ENCODE measurements at places on chromosomes 7 and 10.

GRCh38 chr7:30713392-30713791 is 31.1 kb upstream of the CRHR2 start:
- no peaks in the 10 kb centered on the region for H3K4me1 ChIP-seq
- no peak for DNase-seq
- no peaks in the 10 kb centered on the region for H3K36me3 ChIP-seq
- no peaks in the 10 kb centered on the region for H3K27me3 ChIP-seq
- no peak overlapping the region for H3K4me3 ChIP-seq

GRCh38 chr7:72924386-72924732 is 536 bp upstream of the POM121 start:
- H3K27me3 ChIP-seq = no peaks in the 10 kb centered on the region
- H3K4me1 ChIP-seq = peaks cover 17% of the 10 kb centered on the region
- H3K27ac ChIP-seq = peak overlapping the region; percentile 92
- no peak for DNase-seq

- no peaks in the 10 kb centered on the region for H3K4me1 ChIP-seq
- no peak overlapping the region for H3K4me3 ChIP-seq
- no peaks in the 10 kb centered on the region for H3K36me3 ChIP-seq
- no peak overlapping the region for H3K27ac ChIP-seq
- no peak for DNase-seq
Observed at GRCh38 chr7:155426543-155427410, 31.2 kb upstream of the EN2 start.

DNA sequence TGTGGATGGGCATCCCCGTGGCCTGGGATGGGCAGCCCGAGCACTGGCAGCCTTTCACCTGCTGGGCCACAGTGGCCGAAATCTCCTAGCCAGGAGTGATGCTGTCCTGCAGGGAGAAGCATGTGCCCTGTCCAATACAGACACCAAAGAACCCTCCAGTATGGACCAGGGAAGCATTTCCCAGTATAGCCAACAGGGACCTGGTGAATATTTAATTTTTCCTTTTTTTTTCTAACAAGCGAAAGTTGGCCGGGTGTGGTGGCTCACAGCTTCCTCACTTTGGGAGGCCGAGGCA is 11.0 kb downstream of the IMPDH1 start:
- H3K27me3 ChIP-seq = no peaks in the 10 kb centered on the region
- H3K27ac ChIP-seq = no peak overlapping the region
- no peak for DNase-seq
- no peaks in the 10 kb centered on the region for H3K4me1 ChIP-seq
- H3K36me3 ChIP-seq = peaks cover 56% of the 10 kb centered on the region
- no peak overlapping the region for H3K4me3 ChIP-seq

- no peak overlapping the region for H3K27ac ChIP-seq
- H3K36me3 ChIP-seq = no peaks in the 10 kb centered on the region
- no peaks in the 10 kb centered on the region for H3K27me3 ChIP-seq
- no peak for DNase-seq
- no peaks in the 10 kb centered on the region for H3K4me1 ChIP-seq
Observed at GRCh38 chr7:157096286-157097055, 42.3 kb upstream of the UBE3C start.

DNA sequence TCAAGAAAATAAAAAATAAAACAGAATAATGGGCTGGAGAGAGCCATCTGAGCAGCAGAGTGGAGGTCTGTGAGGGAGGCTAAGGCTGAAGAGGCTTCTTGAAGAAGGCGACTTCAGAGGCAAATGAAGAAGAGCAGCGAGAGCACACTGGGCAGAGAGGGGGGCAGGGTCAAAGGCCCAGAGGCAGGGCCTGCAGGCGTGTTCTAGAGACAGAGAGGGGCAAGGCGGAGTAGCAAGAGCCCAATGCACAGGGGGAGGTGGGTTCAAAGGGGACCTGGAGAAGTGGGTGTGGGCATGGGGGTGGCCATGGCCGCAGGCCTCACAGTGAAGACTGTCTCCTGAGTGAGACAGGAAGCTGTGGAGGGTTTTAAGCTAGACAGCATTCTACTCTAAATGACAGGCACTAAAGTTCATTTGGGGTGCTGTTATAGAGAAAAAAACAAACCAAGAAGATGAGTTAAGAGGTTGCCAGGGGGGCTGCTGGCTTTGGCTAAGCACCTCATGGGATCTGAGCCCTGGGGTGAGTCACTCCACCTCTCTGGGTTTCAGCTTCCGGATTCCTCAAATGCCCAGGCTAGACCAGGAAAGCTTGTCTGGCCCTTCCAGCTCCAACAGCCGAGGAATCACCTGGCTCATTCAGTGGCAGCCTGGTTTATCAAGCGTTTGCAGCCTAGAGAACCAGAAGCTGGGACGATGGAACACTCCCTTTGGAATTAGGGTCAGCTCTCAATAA is 81.7 kb downstream of the DLG5 start:
- H3K4me3 ChIP-seq = no peak overlapping the region
- H3K4me1 ChIP-seq = peaks cover 8% of the 10 kb centered on the region
- peaks cover 22% of the 10 kb centered on the region for H3K36me3 ChIP-seq
- no peaks in the 10 kb centered on the region for H3K27me3 ChIP-seq

GRCh38 chr10:6320320-6321010 is 117.7 kb downstream of the PFKFB3 start:
- peaks cover 5% of the 10 kb centered on the region for H3K36me3 ChIP-seq
- no peak overlapping the region for H3K4me3 ChIP-seq
- no peaks in the 10 kb centered on the region for H3K27me3 ChIP-seq
- no peak for DNase-seq
- peaks cover 2% of the 10 kb centered on the region for H3K4me1 ChIP-seq
- H3K27ac ChIP-seq = peak overlapping the region; percentile 31

GRCh38 chr10:8380833-8381496 is 326.5 kb downstream of the GATA3 start:
- no peaks in the 10 kb centered on the region for H3K4me1 ChIP-seq
- H3K27me3 ChIP-seq = no peaks in the 10 kb centered on the region
- no peaks in the 10 kb centered on the region for H3K36me3 ChIP-seq
- H3K4me3 ChIP-seq = no peak overlapping the region
- H3K27ac ChIP-seq = no peak overlapping the region

DNA sequence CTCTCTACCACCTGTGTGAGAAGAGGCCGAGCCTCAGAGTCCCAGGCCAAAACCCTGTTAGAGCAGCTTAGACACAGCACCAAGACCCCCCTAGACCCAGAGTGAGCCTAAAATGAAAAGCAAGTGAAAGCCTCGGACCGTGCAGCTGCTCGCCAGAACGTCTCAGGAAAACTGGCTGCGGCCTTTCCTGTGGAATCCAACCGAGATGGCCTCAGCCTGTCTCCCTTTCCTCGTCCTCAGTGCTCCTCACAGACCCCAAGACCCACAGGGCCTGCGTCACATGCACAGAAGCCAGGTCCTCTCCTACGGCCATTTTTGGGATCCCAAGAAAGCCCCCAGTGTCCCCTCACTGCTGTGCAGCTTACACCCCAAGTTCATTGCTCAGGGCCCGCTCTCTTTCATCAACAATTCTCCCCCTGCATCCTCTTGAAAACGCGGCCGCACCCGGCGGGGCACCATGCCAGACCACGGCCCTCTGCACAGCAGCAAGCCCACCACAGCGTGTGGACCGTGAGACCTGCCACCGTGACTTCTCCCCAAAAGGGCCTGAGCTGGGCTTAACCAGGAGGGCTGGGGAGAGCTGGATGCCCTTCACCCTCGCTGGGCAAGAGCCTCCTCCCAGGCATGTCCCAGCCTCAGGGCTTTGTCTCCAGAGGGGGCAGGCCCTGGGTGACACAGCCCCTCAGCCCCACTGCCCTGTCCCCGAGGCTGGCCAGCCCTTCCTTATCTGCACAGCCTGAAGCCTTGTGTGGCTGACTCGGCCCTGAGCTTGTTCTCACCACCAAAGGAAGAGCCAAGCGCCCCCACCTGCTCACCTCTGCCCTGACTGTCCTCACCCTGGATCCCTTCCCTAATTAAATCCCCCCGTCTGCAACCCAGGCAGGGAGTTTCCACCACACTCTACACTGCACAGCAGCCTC is 142.9 kb downstream of the PTPRN2 start:
- DNase-seq = no peak
- H3K27ac ChIP-seq = no peak overlapping the region
- no peaks in the 10 kb centered on the region for H3K36me3 ChIP-seq
- H3K4me3 ChIP-seq = no peak overlapping the region
- H3K27me3 ChIP-seq = no peaks in the 10 kb centered on the region

DNA sequence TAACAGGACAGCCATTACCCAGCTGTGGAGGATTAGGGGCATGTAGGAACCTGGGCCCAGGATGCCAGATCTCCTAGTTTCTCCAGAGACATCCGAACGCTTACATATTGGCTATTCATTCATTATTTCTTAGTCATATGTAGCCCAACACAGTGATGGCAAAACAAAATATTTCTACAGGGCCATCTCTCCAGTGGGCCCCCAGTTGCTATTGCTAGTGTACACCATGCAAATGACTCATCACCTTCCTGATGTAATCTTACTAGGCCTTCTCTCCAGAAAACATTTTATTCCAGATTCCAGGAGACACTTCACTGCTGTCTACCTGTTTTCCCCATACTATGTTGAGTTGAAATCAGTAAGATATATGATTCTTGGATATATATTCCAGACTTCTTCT is 201.7 kb downstream of the PLXDC2 start:
- H3K4me1 ChIP-seq = no peaks in the 10 kb centered on the region
- no peak overlapping the region for H3K27ac ChIP-seq
- H3K27me3 ChIP-seq = no peaks in the 10 kb centered on the region
- no peak for DNase-seq
- no peaks in the 10 kb centered on the region for H3K36me3 ChIP-seq
- no peak overlapping the region for H3K4me3 ChIP-seq

- no peaks in the 10 kb centered on the region for H3K27me3 ChIP-seq
- no peak for DNase-seq
- H3K27ac ChIP-seq = no peak overlapping the region
- H3K4me1 ChIP-seq = no peaks in the 10 kb centered on the region
- H3K4me3 ChIP-seq = no peak overlapping the region
Observed at GRCh38 chr10:117346574-117346973, 28.7 kb downstream of the PDZD8 start.

GRCh38 chr10:69375307-69376151 is 41.2 kb downstream of the TACR2 start:
- H3K27me3 ChIP-seq = no peaks in the 10 kb centered on the region
- peak overlapping the region; percentile 42 for H3K4me3 ChIP-seq
- H3K36me3 ChIP-seq = peaks cover 66% of the 10 kb centered on the region
- peak overlapping the region; percentile 71 for H3K27ac ChIP-seq

DNA sequence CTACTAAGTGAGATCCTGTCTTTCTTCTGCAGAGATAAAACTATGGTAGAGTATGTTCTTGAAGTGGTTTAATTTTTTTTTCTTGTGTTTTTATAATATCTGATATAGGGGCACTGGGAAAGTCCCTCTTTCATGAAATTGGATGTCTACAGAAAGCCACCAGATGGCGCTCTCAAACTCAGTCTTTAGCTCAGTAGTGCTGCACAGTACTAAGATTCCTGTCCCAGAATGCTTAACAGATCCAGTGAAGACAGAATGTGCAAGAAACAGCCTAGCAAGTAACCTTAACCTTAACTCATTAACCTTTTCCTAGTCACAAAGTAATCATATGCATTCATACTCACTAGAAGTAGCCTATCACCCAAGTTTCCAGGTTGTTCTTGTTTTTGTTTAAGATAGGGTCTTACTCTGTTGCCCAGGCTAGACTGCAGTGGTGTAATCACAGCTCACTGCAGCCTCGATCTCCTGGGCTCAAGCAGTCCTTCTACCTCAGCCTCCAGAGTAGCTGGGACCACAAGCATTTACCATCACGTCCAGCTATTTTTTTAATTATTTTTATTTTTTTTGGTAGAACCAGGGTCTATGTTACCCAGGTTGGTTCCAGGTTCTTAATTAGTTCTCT is 56.7 kb downstream of the IDE start:
- no peak overlapping the region for H3K27ac ChIP-seq
- peaks cover 2% of the 10 kb centered on the region for H3K36me3 ChIP-seq

DNA sequence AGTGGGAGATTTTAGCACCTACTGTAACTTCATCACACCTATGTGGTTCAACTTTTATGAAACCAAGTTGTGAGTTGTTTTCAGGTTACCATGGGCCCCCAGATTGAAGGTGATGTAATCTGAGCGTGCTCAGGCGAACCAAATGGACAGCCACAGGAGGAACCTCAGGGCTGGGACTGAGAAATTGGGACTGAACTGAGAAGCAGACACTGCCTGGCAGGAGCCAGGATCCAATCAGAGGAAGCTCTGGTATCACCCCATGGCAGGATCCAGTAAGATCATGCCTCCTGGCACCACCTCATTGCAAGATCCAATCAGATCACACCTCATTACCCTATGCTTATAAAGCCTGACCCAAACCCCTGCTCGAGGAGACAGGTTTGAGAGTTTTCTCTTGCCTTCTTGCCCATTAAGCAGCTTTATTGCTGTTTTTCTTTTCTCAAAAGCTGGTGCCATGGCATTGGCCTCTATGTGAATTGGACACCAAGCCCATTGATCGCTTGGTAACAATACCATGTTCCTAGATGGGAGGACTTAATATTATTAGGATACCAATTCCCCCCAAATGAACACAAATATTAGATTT is 43.2 kb upstream of the GDF10 start:
- no peak for DNase-seq
- no peak overlapping the region for H3K4me3 ChIP-seq
- no peaks in the 10 kb centered on the region for H3K36me3 ChIP-seq
- H3K4me1 ChIP-seq = peaks cover 22% of the 10 kb centered on the region
- H3K27ac ChIP-seq = no peak overlapping the region

- no peaks in the 10 kb centered on the region for H3K27me3 ChIP-seq
- no peaks in the 10 kb centered on the region for H3K4me1 ChIP-seq
- DNase-seq = no peak
- H3K4me3 ChIP-seq = no peak overlapping the region
- H3K27ac ChIP-seq = no peak overlapping the region
Observed at GRCh38 chr10:3619241-3619640, 165.8 kb downstream of the KLF6 start.

DNA sequence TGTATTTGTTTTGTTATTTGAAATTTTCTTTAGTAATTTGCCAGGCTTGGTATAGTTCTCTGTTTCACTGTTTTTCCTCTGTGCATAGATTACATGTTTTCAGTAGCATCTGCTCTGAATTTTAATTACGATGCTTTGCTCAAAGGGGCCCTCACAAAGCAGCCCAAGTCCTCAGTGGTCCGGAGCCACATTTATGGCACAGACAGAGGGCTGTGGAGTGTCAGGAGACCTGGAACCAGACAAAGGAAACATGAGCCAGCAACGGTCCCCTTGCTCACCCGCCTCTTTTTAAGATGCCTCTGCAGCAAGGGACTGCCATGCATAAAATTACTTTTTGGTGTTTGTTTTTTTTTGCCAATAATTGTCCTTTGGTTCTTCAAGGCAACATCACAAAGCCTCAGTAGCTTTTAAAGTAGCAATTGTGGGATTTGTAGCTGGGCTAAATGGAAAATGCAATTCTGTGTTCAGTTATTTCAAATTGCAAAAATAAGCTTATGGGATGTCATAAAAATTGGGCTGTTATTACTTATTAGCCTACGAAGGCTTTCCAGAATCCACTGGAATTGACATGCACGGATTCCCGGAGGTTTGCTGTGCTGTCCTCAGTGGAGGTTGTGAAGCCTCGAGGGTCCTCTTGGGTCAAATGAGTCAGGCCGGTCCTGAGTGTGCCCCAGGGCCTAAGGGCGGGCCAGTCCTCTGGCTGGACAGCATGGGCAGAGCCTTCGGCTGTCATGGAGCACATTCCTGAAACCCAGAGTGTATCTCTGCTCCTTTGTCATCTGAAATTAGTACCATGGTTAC is 422.8 kb downstream of the GLRX3 start:
- H3K4me3 ChIP-seq = no peak overlapping the region
- no peaks in the 10 kb centered on the region for H3K4me1 ChIP-seq
- H3K36me3 ChIP-seq = no peaks in the 10 kb centered on the region
- no peak for DNase-seq
- H3K27me3 ChIP-seq = no peaks in the 10 kb centered on the region

GRCh38 chr10:130015075-130015695 is 51.1 kb upstream of the EBF3 start:
- H3K36me3 ChIP-seq = no peaks in the 10 kb centered on the region
- H3K4me1 ChIP-seq = no peaks in the 10 kb centered on the region
- DNase-seq = no peak
